RWPE2 (cell line): ENCODE measurements at places on chromosomes 6 and 20.

- no peak for DNase-seq
Observed at GRCh38 chr6:16832043-16832567, 70.8 kb upstream of the ATXN1 start.

DNA sequence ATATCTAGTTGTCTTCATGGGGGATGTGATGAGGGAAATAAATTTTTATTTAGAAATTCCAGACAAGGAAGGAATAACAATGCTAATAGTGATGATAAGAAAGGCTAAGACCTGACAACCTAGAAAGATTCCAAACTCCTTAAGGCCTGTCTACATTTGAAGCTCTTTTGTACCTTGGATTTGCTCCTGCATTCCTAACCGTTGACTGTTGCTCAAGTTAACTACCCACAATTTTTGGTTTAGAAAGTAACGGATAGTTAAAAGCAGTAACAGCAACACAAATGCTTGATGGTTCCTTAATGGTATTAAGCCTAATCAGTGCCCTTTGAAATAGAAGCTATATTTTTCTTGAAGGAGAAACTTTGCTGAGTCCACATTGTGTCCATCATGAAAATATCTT, 52.9 kb downstream of the TRMT11 start:
- DNase-seq: no peak

GRCh38 chr20:46207793-46208192, 89.7 kb downstream of the CD40 start:
- no peak for DNase-seq

DNA sequence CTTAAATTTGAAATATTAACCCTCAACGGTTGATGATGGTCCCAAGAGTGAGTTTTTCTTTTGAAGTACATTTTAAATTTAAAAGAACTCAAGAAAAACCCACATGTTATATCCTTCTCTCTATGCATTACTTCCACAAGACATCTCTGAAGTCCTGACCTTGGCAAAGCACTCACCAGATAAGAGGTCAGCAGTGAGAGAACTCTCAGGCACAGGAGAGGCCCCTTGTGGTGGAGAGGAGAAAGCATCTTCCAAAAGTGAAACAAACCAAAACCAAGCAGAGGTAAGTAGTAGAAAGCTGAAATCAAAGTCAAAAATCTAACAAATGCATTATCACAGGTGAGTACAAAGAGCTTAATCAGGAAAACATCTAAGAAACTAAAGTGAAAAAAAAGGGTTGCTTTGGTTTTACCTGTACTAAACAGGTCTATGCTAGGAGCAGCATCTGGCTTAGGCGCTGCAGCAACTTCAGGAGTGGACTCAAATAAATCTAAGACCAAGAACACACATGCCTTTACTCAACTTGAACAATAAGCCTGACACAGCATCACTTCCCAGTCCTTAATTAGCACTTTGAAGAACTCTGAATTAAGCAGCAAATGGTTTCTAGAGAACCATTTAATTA, 80.5 kb downstream of the PRSS35 start:
- DNase-seq: no peak

- no peak for DNase-seq
Observed at GRCh38 chr20:15622368-15622767, 950.9 kb downstream of the KIF16B start.

GRCh38 chr20:63402860-63403220, 41.7 kb upstream of the CHRNA4 start:
- peak; percentile 83 for DNase-seq

DNA sequence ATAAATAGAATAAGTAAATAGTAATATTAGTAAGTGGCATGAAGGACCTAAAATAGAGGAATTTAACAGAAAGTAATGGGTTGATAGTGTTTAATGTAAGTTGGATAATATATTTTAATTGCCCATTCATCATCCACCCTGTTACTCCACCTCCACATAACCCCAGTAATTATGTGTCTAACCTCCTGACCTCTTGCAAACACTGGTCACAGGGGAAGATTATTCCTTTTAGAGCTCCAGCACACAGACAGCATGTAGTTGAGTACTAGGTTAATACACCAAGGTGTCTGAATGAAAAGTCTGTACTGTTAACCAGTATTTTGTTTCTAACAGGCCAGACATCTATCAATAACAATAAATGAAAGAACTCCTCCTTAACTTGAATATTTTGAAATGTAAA, 92.4 kb upstream of the EYS start:
- DNase-seq: no peak

DNA sequence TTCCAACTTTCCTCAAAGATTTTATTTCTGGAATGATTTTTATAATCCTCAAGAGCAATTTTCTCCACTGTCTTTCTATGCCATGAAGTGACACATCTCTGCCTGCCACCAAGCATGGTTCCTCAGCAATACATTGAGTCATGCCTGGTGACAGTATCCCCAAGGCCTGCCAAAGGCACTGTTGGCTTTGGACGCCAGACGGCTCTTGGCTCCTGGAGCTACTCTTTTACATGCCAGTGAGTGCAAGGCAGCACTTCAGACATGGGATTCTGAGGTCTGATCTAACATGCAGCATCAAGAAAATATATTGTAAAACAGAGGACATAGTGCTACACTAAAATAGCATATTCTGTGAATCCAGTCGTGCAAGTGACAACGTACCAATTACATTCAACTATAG, 20.1 kb upstream of the PLEKHG1 start:
- DNase-seq: no peak

DNA sequence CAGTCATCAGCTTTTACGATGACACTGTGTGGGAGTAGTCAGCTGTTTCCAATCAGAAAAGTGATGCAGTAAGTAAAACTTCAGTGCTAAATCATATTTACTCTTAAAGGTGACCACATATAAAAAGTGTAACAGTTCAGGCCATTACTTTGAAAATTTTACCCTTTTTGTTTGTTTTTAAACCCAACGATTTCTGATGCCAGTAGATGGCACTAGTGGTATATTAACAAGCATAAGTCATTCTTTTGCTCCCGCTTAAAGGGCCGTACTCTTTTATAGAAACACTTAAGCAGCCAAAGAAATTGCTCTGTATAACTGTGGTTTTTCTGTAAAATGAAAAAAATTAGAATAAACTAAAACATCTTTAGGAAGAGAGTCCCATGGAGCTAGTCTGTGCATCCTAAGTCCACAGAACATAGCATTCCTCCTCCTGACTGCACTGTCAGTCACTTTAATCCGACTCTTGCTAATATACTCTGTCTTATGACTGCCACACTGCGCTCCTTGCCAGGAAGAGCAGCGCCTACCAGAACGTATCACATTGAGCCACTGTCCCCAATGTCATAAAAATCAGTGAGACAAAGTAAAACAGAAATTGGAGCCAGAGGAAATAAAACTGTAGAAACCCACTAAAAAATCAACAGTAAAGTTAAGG, 25.0 kb downstream of the HEBP2 start:
- DNase-seq: no peak

GRCh38 chr20:22339091-22339881, 245.1 kb downstream of the FOXA2 start:
- DNase-seq: no peak

DNA sequence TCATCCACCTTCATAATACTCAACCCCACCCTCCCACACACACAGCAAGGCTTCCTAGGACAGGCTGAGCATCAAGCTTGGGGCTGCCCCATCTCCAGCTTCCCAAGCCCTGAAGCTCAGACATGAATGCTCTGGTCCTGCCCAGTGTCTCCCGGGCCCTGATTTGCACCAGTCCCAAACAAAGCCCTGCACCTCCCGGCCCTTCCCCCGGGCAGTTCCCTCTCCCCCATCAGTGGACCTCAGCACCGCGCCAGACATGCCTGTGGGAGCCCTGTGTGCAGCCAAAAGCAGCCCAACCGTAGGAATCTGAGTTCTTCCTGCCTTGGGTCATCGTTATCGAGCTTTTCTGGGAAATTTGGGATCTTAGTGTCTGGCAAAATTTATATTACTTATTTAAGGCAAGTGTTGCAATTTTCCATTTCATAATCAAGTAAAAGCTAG, 63.5 kb downstream of the THBS2 start:
- DNase-seq: no peak
